ENCODE measurements at places on chromosomes 11 and 22. TPM values are rescaled to one million over a fixed set of nuclear protein-coding genes. Genes with fewer than 3 reads are reported as not detected.

INPP5J gene
- 8.7 TPM for total RNA-seq

CYB561A3 gene
- 44.8 TPM for total RNA-seq

OR5L2 gene
- total RNA-seq, result not detected

SIAE gene
- total RNA-seq, result 33.1 TPM

DNA sequence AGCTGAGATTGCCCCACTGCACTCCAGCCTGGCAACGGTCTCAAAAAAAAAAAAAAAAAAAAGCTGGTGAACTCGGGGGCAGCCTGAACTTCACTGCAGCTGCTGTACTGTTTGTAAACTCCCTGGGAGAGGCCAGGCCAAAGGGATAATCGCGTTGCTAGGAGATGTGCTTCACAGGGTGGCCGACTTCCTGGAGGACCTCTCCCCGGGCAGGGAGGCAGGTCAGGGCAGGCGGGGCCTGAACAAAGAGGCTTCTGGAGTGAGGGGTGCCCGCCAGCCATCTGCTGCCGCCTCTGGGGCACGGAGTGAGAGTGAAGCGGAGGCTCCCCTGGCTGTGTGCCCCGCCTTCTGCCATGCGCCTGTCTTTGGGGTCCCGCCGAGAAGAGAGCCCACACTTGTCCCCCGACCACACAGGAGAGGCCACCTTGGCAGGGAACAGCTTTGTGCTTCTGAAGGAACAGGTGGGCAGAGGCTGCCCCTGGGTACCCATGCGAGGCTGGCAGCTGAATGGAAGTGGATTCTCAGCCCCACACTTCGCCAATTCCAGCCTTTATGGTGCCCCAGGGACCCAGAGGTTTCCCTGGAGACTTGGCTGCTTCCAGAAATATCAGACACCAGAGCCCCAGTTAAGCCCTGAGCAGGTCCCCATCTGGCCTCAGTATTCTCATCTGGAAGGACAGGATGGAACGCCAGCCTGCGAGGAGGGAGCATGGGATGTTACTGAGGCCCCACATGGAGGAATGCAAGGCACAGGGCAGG lies 29.6 kb downstream of the TMEM184B start:
- peak; percentile 82 for DNase-seq

GRCh38 chr11:128929468-128929867 lies 13.2 kb downstream of the TP53AIP1 start:
- DNase-seq, result no peak

GRCh38 chr11:72441752-72442207 lies 7.4 kb upstream of the CLPB start:
- DNase-seq, result no peak

DNA sequence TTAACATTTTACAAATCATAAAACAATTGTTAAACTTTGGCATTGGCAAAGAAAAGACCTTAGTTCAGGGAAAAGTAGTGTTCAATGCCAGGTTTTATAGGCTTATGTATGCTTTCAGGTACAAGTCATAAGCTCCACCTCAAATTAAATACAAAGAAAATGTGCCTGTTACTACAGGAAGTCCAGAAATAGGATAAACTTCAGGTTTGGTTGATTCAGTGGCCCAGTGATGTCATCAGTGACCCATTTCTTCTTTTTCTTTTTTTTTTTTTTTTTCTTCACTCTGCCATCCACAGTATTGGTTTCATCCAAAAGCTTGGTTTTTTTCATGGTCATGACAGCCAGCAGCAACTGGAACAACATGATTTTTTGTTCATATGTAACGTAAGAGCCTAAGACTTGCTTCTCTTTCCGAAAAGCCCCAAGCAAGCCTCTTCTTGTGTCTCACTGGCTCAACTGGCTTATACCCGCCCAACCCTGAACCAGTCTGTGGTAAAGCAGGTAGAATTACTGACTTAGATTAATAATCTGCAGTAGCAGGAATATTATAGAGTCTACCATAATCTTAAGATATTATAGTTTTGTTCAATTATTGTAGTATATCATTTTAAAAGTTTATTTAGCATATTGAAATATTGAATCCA lies 46.2 kb downstream of the TTC17 start:
- no peak for DNase-seq

DNA sequence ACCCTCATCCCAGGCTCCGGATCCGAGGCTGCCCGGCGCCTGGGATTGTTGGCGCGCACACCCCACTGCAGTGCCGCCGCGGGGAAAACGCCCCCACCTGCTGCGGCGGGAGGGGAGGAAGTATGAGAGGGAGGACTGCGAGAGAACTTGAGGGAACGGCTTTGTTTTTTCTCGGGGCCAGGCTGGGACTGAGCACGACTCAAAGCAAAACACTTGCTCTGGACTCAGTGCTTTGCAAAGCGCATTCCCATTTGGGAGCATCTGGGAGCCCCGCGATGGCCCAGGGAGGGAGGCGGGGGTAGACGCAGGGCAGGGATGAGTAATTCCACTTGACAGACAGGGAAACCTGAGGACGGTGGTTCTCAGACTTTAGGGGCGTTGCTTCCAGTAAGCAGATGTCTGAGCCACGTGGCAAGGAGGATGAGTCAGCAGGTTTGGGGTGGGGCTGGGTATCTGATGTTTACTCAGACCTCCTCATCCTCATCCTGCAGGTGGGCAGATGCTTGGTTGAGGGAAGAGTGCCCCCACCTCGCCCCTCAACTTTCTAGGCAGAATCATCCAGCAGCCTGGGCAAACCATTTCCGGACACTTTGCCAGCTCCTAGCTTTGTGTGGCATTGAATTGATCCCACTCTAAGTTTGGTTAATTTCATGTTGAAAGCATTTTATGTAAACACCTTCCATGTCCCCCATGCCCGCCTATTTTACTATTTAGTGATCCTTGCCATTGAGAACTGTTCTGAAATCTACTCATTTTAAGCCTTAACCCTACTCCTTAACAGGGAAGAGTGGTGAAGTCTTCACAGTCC lies 1.5 kb downstream of the MIAT start:
- DNase-seq, result no peak

DNA sequence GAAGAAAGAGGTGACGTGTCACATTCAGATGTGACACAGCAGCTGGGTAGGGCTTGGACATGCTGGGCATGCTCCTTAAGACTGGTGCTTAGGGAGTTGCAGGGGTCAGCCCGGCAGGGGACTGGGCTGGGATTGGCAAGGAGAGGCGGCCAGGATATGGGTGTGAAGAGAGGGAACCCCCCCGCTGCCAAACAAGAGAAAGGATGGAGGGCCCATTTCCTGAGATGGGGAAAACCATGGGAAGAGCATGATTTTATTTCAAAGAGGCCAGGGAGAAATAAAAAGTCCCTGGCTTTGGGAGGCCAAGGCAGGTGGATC lies 5.3 kb downstream of the ATF4 start:
- no peak for DNase-seq

GRCh38 chr11:134008634-134009071 lies 51.9 kb upstream of the IGSF9B start:
- DNase-seq, result peak; percentile 62

GRCh38 chr11:93861808-93862207 lies 11.4 kb upstream of the VSTM5 start:
- no peak for DNase-seq
